ENCODE measurements at places on chromosomes 1 and 21.
A peak's percentile ranks its signal among the peaks of the same experiment; 100 is the strongest.

- no peak for DNase-seq
Observed at GRCh38 chr1:94819238-94819944, 766 bp upstream of the SLC44A3 start.

DNA sequence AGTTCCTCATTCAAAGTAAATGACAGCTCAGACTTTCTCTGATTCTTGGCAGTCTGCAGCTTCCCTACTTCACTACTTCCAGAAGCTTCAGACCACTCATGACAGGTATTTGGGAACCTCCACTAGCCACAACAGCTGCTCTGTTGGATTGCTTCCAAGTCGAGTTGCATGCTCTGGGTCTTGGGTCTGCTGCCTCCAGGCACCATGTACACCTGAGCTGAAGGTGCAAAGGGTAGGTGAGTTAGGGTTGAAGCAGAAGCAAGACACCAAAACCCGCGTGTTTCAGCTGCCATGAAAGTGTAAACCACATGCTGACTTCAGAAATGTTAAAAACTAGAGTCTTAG, 62.7 kb downstream of the ZNF684 start:
- no peak for DNase-seq

- DNase-seq = no peak
Observed at GRCh38 chr1:6667139-6667538, 34.5 kb downstream of the DNAJC11 start.

GRCh38 chr1:173063171-173063570, 12.4 kb upstream of the TNFSF18 start:
- DNase-seq = no peak

DNA sequence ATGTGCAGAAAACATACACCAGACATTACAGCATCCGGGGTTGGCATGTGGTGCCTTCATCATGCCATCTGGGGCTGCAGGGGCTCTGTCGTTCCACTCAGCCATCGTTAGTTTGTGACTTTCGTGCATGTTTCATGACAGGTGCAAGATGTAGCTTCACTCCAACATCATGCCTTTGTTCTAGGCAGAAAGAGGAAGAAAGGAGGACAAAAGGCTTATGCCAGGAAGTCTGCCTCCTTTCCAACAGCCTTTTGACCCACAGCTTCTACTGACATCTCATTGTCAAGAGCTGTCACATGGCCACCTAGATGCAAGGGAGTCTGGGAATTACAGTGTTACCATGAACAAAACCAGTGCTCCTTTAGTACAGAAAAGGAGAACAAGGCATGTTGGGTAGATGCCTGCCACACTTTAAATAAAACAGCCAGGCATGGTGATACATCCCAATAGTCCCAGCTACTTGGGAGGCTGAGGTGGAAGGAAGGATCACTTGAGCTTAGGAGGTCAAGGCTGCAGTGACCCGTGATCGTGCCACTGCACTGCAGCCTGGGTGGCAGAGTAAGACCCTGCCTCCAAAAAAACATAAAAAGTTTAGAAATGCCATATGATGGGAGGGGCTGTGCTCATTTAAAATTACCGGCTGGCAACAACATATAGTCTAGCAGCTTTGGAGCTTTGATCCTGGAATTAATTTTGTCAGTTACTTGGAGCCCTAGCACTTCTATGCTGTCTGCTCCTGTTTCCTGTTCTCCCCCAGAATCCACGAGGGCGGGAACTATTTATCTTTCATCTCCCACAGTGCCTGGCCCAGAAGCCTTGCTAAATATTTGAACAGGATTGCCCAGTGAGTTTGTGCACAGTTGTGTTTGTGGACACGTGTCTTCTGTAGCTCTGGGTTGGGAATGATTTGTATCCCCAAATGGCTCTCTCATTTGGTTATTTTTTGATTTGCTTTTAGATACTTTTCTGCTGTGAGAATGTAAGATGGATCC, 7.4 kb downstream of the DOP1B start:
- no peak for DNase-seq

- no peak for DNase-seq
Observed at GRCh38 chr1:62493656-62494055, 56.8 kb downstream of the USP1 start.

DNA sequence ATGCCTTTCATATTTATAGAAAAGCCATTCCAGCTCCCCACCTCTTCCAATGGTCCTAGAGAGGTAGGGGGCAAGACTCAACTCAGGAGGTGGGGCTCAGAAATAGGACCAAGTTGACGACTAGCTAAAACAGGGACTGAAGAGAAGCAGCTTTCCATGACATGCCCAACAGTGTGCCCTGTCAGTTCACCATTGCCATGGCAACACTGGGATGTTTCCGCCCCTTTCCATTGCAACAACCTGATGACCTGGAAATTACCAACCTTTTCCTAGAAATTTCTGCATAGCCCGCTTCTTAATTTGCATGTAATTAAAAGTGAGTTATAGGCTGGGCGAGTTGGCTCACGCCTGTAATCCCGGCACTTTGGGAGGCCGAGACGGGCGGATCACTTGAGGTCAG, 22.4 kb upstream of the INTS3 start:
- no peak for DNase-seq

- DNase-seq = no peak
Observed at GRCh38 chr1:87074001-87074795, 159.8 kb downstream of the HS2ST1 start.

- no peak for DNase-seq
Observed at GRCh38 chr1:55894521-55894920, 679.4 kb upstream of the USP24 start.

DNA sequence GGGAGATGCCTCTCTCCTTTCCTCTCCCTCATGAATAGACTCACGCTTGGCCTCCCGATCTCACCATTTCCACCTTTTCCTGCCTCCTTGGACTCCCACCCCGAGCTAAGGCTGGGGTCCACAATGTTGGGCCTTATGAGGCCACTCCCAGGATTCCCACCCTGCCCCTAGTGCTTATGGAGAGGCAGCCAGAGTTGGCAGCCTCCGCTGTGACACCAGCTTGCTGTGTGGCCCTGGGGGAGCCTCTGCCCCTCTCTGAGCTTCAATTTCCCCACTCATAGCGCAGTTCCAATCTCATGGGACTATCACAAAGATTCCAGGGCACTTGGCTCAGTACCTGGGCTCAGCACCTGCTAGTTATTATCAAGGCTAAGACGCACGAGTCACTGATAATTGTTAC, 118.7 kb upstream of the WNT4 start:
- no peak for DNase-seq

- DNase-seq = no peak
Observed at GRCh38 chr1:155247667-155248553, 7.4 kb downstream of the ENTREP3 start.

DNA sequence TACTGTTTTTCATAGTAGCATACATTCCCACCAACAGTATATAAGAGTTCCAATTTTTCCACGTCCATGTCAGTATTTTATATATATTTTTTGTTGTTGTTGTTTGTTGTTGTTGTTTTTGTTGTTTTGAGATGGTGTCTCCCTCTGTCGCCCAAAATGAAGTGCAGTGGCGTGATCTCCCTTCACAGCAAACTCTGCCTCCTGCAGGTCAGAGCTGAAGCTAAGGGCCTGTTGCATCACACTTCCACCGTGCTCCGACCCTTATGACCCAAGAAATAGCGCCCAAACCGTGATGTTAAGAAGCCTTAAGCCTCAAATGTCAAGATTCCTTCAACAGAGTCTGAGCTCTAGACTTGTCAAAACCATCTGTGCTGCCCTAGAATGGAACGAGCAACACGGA, 2032.3 kb downstream of the MRPL39 start:
- no peak for DNase-seq

DNA sequence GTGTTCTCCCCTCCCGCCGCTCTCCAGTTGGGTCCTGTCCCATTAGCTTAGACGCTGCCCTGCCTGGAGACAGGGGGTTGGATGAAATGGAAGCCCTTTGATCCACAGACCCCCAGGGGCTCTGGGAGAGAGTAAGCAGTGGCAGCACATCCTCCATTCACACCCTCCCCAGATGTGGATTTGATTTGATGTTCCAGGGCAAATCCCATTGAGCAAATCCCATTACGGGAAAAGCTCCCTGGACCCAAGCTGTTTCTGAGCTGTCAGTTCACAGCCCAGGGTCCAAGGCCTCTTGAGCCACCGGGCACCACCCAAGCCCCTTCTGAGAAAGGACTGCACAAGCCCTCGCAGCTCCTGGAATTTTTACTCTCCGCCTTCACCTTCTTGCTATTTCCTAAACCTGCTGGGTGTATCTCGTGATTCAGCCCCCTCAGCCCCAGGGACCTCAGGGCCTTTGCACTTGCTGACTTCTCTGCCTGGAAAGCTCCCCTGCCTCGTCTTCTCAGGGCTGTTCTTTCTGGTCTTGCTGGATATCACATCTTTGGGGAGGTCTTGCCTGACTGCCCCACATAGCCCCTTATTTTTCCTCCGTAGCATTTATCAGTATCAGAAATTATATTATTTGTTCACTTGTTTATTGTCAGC, 101.1 kb downstream of the PAX7 start:
- DNase-seq = no peak

- DNase-seq = no peak
Observed at GRCh38 chr1:192789871-192790270, 19.0 kb upstream of the RGS2 start.

DNA sequence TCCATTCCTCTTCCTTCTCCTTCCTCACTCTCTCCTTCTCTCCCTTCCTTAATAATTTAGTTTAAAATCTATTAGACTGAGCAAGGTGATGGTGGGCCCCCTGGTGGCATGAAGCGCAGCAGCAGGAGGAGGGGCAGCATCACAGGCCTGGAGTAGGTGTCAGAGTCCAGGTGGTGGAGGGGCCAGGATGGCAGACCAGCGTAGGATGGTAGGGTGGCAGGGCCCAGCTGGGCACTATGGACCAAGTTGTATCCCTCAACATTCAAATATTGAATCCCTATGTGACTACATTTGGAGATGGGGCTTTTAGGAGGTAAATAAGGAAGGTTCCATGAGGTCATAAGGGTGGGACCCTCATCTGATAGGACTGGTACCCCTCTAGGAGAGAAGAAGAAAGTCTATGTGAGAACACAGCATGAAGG, 61.0 kb downstream of the WDR4 start:
- peak; percentile 54 for DNase-seq

DNA sequence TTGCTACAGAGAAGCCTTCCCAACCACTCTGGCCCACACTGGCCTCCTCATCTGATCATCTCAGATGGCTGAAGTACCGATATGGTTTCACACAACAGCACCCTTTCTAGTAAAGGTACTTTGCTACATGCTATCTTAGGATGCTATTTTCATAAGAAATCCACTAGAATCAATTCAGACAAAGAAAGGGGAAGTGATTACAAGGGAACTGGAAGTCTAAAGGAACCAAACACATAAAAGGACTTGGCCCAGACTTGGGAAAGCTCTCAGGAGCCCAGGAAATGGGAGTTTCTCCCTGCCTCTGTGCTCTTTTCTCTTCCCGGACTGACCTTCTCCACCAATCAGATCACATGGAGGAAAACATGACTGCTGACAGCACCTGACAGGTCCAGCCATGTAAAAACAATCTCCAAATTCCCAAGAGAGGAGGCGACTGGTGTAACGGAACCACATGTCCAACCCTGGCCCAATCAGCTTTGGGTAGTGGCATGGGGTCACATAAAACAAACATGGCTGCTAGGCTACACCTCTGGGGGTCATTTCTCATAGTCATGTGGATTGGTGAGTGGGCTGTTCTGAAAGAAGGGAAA, 12.7 kb upstream of the FOXE3 start:
- no peak for DNase-seq

DNA sequence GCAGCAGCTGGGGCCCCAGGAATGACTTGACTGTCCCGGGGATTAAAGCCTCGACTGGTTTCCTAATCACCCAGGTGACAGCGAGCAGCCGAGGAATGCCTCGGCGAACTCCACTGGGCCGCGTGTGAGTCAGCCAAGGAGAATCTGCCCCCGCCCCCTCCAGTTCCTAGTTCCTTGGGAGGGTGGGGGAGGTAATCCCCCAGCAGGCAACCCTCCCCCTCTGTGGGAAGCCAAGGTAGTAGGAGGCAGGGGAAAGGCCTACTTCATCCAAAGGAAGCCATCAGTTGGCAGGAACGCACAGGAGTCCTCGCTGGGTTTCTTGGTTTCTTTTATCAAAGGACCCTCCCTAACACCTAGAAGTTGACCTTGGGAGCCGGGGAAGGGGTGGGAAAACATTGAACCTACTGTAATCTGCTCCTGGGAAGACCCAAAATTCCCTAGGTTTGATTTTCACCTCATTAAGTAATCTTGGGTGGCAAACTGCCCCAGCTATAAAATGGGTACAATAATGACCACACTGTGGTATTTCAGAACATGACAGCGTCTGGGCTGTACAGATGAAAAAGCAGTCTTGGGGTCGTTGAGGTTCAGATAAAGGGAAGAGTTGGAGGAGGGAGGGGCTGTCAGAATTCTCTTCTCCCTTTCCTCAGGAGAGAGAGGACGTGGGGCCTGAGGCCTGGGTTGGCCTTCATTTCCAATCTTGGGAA, 1.4 kb downstream of the TENT5B start:
- no peak for DNase-seq

- no peak for DNase-seq
Observed at GRCh38 chr1:177181631-177182291, 11.0 kb downstream of the BRINP2 start.

- no peak for DNase-seq
Observed at GRCh38 chr21:38744861-38745260, 60.9 kb upstream of the ETS2 start.

DNA sequence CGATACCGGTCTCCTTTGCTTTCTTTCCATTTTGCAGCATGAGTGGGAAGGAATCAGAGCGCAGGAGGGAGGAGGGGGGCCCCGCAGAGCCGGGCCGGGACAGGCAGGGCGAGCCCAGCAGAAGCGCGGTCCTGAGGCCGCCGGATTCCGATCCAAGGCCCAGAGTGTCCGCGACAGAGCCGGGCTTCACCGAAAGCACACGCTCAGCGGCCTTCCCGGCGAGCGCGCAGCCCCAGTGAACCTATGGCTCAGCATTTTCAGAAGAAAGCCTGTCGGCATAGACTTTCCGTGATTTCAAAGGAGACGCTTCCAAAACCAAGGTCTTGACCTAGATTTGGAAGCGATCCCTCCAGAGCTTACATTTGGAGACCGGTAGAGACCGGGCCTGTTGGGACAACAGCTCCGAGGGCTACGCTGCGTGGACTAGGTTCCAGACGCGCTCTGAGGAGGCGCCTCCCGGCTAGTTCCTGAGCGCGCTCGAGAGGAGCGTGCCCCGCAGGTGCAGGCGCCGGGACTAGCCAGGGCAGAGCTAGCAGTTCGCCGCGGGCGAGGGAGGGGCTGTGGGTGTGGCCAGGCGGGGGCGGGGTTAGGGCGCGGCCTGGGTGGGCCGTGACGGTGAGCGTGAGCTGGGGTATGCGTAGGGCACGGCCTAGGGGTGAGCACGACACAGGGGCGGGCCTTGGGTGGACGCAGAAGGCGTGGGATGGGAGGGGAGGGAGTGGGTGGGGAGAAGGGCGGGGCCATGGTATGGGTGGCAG, 27.8 kb upstream of the PRSS38 start:
- DNase-seq = peak; percentile 93

GRCh38 chr1:228284521-228284920, 76.7 kb downstream of the OBSCN start:
- DNase-seq = no peak
